Mucosa of gallbladder (tissue), 1 donor: ENCODE measurements at places on chromosomes 12 and 14.

DNA sequence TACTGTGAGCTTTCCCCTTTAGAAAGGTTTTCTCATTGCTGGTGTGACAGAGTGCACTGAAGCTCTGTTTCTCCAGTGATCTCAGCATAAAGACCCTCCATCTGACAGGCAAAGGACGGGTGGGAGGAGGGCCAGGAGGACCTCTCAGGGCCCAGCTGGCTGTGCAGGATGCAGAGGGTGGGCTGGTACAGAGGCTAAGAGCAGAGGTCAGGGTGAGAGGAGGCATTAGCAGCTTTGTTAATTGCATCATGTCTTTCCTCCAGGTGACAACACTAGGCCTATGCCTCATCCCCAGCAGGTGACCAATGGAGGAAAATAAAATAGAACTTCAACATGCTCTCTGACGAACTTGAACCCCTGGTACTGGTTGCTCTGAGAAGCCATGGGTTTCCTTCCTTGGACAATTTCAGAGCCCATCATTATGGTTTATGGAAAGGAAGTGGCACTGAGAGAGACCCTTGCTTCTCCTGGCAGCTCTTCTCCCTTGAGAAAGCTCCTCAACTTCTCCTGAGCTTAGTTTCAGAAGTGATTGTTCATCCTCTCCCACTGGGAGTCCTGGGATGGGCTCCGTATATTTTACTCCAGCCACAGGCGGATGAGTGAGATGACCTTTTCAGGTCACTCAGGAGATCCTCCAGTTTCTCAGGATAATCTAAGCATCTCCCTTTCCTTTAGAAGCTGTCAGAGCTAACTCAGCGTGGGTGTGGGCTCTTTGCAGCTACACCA is 45.8 kb upstream of the ATP23 start:
- DNase-seq = no peak

- no peak for DNase-seq
Observed at GRCh38 chr14:53144244-53144643, 8.9 kb downstream of the DDHD1 start.

DNA sequence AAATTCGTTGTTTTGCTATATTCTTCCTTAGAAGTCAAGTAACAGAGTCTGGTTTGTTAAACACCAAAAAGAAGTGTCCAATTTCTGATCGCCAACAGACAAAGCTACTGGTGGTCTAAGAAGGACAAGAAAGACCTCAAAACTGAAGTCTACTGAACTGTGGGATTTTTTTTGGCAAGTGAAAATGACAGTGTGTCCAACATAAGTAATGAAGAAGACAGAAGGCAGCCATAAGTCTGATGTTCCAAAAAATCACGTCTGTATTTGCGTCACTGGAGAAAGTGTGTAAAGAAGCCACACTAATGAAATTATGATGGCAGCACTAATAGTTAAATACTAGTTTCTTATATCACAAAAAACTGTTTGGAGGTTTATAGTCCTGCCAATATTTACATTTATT is 32.6 kb downstream of the WASHC3 start:
- no peak for DNase-seq

GRCh38 chr14:75968456-75968855 is 13.3 kb downstream of the TGFB3 start:
- no peak for DNase-seq

- no peak for DNase-seq
Observed at GRCh38 chr14:92551044-92551841, 37.7 kb downstream of the RIN3 start.

DNA sequence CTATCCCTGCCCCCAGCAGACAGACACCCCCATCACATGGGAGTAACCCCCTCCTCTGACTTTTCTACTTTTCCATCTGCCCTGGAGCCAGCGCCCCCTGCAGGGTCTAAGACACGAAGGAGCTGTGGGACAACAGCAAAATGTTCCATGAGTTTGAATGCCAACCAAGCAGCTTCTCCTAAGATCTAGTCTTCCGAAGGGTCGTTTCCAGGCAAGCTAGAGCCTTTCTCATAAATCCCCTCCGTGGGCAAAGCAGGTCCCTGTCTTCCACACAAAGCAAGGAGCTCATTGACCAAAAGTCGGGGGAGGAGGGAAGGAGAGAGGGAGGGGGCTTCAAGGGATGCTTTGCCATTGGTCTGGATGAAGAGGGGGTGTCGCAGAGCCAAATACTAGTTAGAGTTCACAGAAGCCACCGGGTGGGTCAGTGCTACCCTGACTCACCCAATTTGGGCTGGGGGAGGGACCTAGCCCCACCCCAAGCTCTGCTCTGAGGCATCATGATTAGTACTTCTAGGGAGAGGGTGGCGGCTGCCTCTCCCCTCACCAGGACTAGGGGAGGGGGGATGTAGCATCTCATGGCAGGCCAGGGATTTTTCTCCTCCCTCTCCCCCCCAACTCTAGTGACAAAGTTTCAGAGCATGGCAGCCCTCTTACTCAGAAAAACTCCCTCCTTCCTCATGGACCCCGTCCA is 1.6 kb downstream of the MSI1 start:
- DNase-seq = no peak

GRCh38 chr14:44942436-44942835 is 19.3 kb downstream of the KLHL28 start:
- no peak for DNase-seq

DNA sequence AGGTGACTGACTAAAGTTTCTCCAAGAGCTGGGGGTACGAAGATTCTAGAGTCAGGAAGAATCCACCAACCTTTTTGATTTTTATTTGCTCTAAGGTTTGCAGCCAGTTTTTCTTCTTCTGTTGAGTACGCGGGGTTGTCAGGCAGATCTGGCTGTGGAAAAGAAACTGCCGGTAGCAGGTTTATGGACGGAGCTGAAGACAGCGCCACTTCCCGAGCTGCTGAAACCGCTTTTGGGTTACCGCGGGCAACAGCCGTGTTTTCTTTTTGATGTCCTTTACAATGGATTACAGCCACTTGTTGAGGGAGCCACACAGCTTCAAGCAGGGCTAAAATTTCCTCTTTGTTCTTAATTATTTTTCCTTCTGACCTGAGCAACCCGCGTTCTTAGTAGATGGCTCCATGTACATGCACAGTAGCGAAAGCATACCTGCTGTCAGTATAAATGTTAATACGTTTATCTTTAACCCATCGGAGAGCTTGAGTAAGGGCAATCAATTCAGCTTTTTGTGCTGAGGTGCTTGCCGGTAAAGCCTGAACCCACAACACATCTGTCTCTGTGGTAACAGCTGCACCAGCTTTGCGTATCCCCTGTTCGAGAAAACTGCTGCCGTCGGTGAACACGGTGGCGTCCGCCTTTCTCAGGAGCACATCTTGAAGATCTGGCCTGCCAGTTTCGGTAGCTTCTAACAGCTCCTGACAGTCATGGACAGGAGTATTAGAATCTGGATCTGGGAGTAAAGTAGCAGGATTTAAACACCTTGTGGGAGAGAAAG is 674.3 kb downstream of the TMEM121 start:
- no peak for DNase-seq

GRCh38 chr12:48004053-48004941 is at the start of gene COL2A1:
Gene COL2A1 (minus strand): TSS chr12:48004476. CDS start chr12:48004321, 155 bp downstream.
- DNase-seq = no peak

DNA sequence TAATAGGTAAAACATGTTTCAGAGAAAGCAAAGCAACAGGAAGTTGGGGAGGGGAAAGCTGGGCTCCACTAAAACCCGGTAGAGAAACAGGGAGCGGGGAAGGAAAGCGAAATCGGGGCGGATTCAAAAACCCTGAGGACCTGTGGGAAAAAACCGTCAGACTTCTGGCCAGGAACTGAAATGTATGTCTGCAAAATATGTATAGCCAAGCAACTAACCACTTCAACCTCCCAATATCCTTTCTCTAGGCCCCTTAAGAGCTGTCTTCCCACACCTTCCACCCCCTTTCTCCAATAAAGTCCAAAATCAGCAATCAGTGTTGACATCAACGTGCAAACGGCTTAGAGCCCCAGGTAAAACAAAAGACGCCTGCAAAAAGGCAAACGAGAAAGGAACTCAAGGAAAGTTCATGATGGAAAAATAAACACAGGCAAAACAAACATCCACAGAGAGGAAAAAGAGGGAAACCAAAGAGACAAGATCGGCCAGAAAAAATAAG is 32.8 kb downstream of the SIX1 start:
- DNase-seq = no peak

DNA sequence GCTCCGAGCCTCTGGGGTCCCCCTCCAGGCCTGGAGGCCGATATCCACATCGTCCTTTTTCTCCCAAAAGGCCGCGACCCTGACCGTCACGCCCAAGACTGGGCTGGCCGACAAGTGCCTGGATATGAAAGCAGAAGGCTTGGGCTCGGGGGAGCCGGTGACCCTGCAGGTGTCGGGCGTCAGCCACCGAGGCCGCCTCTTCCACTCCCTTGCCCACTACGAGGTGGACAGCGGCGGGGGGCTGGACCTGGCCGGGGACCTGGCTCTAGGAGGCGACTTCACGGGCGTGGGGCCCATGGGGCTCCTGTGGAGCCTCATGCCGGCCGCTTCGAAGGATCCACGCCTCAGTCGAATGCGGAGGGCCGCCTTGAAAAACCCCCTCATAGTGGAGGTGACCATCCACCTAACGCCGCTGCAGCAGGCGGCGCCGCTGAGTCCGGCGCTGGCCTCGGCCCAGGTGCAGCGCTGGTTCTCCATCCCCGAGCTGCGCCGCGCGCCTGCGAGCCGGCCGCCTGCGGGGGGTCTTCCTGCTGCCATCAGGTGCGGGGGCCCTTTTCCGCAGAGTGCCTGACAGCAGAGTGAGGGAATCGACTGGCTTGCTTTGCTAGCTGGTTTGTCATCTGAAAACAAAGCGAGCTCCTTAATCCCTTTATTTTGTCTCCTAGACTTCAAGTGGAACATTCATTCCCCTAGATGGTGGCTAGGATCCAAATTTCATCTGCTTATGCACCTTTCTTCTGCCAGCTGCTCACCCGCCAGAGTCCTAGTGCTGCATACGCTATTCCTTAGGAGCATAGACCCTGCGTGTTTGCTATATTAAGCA is 10.6 kb upstream of the DNAL1 start:
- DNase-seq = no peak

DNA sequence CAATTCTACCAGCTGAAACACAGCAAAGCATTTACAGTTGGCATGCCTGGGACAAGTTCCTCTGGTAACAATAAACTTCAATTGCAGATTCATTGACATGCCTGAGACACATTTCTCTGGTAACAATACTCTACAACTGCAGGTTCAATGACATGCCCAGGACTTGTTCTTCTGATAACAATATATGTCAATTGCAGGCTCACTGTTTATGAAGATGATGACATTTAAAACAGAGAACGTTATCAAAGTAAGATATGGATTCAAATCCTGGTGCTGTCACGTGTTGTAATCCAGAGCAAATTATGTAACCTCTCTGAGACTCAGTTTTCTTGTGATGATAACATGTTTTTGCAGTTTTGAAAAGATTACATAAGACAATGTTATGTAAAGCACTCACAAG is 20.5 kb downstream of the KITLG start:
- DNase-seq = no peak

- DNase-seq = no peak
Observed at GRCh38 chr14:30242744-30243143, 315.1 kb upstream of the PRKD1 start.

GRCh38 chr14:58082491-58083098 is 69.4 kb downstream of the ARMH4 start:
- no peak for DNase-seq

- DNase-seq = no peak
Observed at GRCh38 chr12:116370886-116371580, 93.5 kb upstream of the MED13L start.

GRCh38 chr12:123529686-123530085 is 3.8 kb downstream of the RILPL1 start:
- DNase-seq = no peak

- no peak for DNase-seq
Observed at GRCh38 chr12:16610743-16611142, 4.8 kb upstream of the LMO3 start.

GRCh38 chr12:57461276-57461916 is 1.8 kb downstream of the GLI1 start:
- DNase-seq = peak; percentile 58

- DNase-seq = no peak
Observed at GRCh38 chr14:74348241-74348734, at the start of gene VRTN. Gene VRTN (plus strand): TSS chr14:74348471. CDS start chr14:74356784, 8,313 bp downstream.

DNA sequence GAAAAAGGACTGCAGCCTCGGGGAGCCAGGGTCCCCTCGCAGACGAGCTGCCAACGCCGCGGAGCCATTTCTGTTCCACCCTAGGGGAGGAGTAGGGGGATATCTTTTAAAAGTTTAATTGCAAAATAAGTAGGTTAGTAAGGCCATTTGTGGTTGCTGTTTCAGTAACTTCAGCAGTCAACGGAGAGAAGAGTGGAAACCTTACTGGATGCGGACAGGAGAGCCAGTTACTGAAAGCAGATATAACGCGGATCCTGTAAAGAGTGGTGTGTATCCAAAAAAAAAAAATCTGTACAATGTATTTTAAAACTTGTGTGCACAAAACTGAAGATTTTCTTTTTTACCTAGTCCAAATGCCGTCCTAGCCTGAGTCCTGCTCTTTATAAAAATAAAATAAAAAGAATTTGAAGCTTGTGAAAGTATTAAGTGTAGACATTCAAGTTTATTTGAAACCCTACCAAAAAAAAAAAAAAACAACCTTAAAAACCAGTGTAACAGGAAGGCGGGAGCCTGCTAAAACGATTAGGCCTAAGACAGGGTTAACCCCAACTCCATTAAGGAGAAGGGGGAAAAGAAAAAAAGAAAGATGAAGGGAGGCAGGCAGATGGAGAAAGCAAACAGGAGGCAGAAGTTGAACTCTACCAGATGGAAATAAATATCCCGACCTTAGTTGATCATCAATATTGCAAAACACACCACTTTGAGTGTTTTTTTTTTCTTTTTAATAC is 1.0 kb upstream of the BTG1 start:
- DNase-seq = no peak

- no peak for DNase-seq
Observed at GRCh38 chr14:103711516-103712431, 3.5 kb downstream of the XRCC3 start.
